Gastrocnemius medialis (tissue), 4 donors: ENCODE measurements at places on chromosomes 4 and X.
A peak's percentile ranks its signal among the peaks of the same experiment; 100 is the strongest.

- H3K4me1 ChIP-seq: no peaks in the 10 kb centered on the region
- H3K36me3 ChIP-seq: no peaks in the 10 kb centered on the region
- H3K27me3 ChIP-seq: no peaks in the 10 kb centered on the region
- no peak overlapping the region for H3K4me3 ChIP-seq
- DNase-seq: no peak
Observed at GRCh38 chr4:120902925-120903324, 19.6 kb downstream of the PRDM5 start.

DNA sequence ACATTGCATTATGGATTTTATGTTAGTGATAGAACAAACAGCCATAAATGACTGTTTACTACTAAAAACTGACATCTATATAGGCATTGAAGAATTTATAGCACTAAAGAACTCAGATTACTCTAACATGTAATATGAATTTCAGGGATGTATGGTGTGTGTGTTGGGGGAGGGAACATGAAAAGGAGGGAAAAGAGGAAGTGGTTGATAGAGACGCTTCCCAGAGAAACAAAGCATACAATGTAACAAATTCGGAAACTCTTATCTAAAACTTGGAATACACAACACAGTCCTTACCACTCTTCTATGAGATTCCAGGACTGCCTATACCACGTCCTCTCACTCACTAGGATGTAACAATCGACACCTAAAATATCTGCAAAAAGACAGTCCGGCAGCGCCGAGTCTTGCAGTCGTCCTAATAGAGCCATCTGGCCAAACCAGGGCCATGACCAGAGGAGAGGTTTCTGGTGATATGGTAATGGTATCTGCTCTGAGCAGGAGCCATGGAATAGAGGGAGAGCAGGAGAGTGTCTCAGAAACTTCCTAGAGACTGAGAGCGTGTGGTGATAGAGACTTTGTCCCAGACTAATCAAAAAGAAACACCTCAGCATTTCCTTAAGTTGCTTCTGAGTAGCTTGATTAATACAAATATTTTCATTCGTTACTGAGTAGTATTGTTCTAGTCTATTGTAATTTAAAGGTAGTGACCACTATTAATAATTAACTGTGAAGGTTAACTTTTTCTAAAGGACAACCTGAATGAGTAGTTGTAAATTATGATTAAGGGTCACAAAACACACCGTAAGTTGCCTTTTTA lies 251.9 kb upstream of the ETNPPL start:
- H3K4me3 ChIP-seq: no peak overlapping the region
- H3K36me3 ChIP-seq: no peaks in the 10 kb centered on the region
- DNase-seq: no peak
- peaks cover 14% of the 10 kb centered on the region for H3K4me1 ChIP-seq

- H3K27ac ChIP-seq: no peak overlapping the region
- H3K27me3 ChIP-seq: no peaks in the 10 kb centered on the region
- no peak for DNase-seq
- peaks cover 9% of the 10 kb centered on the region for H3K36me3 ChIP-seq
Observed at GRCh38 chr4:118282692-118283091, 70.1 kb downstream of the PRSS12 start.

DNA sequence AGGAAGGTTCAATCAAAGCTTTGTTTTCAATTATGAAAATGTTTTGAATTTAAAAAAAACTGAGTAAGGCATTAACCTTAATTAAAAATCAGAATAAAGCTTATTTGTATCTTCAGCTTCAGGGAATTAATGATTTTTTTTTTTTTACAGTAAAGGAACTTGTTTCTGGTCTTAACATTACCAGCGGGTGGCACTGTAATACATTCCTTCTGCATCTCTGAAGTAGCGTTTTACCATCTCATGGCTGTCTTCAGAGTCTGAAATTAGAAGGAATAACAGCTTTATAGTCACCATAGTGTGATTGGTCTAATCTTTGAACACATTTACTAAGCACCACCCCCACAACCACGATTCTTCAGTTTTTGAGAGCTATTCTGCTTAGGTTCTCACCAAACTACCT lies 102.6 kb downstream of the IL1RAPL2 start:
- DNase-seq: no peak
- H3K27ac ChIP-seq: no peak overlapping the region
- no peaks in the 10 kb centered on the region for H3K27me3 ChIP-seq
- H3K4me3 ChIP-seq: no peak overlapping the region
- H3K36me3 ChIP-seq: no peaks in the 10 kb centered on the region

GRCh38 chrX:115341421-115341820 lies 51.9 kb downstream of the LUZP4 start:
- peaks cover 6% of the 10 kb centered on the region for H3K4me1 ChIP-seq
- no peak for DNase-seq
- H3K27ac ChIP-seq: no peak overlapping the region

GRCh38 chr4:161530710-161531109 lies 633.1 kb downstream of the FSTL5 start:
- no peak for DNase-seq
- H3K27me3 ChIP-seq: no peaks in the 10 kb centered on the region
- H3K4me3 ChIP-seq: no peak overlapping the region
- no peaks in the 10 kb centered on the region for H3K4me1 ChIP-seq

GRCh38 chr4:153649572-153649991 lies 34.5 kb upstream of the TLR2 start:
- H3K27me3 ChIP-seq: no peaks in the 10 kb centered on the region
- H3K27ac ChIP-seq: no peak overlapping the region
- no peak for DNase-seq
- H3K4me3 ChIP-seq: no peak overlapping the region
- H3K36me3 ChIP-seq: no peaks in the 10 kb centered on the region

DNA sequence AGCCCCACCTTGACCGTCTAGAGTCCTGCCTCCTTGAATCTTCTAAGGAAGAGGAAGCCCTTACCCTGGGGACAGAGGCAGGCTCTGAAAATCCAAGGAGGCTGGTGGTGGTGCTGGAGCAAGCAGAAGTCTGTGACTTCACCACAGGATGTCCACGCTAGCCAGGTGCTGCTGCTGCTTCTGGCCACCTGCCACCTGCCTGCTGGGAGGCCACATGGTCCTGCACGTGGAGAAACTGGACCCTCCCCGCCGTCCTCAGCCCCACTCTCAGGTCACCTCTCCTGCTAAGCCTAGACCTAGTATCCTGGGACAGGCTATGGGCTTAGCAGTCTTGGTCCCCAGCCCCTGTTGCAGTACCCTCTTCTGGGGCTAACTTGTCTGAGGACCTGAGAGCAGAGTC lies 15.8 kb downstream of the TMEM31 start:
- H3K36me3 ChIP-seq: no peaks in the 10 kb centered on the region
- no peak overlapping the region for H3K27ac ChIP-seq
- no peak for DNase-seq
- no peaks in the 10 kb centered on the region for H3K4me1 ChIP-seq
- no peak overlapping the region for H3K4me3 ChIP-seq
- no peaks in the 10 kb centered on the region for H3K27me3 ChIP-seq

DNA sequence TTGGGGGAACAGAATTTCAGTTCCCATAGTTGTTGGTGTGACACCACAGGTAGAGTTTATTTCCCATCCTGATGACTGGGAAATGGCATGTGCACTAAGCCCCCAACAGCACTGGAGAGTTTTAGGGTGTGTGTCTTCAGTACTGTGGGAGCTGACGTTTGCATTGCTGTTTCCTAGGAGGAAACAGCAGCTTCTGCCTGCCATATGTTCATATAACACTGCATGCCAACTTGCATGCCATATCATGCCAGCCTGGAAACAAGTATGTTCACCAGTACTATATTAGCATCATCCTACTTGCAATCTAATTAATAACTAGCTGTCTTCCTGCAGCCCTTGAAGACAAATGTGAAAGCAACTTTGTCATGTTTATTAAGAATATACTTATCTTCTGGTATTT lies 58.2 kb downstream of the NAA11 start:
- no peaks in the 10 kb centered on the region for H3K27me3 ChIP-seq
- no peak for DNase-seq
- H3K4me1 ChIP-seq: no peaks in the 10 kb centered on the region
- no peak overlapping the region for H3K27ac ChIP-seq

- H3K27ac ChIP-seq: no peak overlapping the region
- no peaks in the 10 kb centered on the region for H3K4me1 ChIP-seq
- DNase-seq: no peak
- no peaks in the 10 kb centered on the region for H3K27me3 ChIP-seq
- no peaks in the 10 kb centered on the region for H3K36me3 ChIP-seq
Observed at GRCh38 chr4:738781-739280, 33.2 kb downstream of the PCGF3 start.

GRCh38 chrX:19017271-19017670 lies 33.4 kb upstream of the PHKA2 start:
- H3K36me3 ChIP-seq: no peaks in the 10 kb centered on the region
- H3K4me1 ChIP-seq: no peaks in the 10 kb centered on the region
- no peak for DNase-seq
- H3K27ac ChIP-seq: no peak overlapping the region

DNA sequence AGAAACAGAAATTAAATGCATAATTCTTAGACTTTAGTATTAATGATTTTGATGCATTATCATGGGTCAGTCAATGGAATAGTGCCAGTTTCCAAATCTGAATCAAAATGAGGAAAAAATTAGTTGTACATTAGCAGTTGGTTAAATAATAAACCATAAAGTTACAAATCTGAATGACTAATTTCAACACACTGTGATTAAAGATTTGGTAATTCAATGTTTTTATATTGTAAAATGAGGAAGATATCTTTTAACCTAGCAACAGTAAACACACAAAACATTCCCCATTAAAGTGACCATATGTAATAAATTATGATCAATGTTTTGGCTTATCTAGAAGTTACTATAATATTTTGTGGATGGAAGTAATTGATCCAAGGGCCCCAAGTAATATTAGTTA lies 1.6 kb downstream of the FBXO8 start:
- H3K27me3 ChIP-seq: no peaks in the 10 kb centered on the region
- H3K4me3 ChIP-seq: no peak overlapping the region
- H3K27ac ChIP-seq: peak overlapping the region; percentile 97
- H3K36me3 ChIP-seq: no peaks in the 10 kb centered on the region
- no peak for DNase-seq

- peak overlapping the region; percentile 83 for H3K27ac ChIP-seq
- H3K4me1 ChIP-seq: peaks cover 53% of the 10 kb centered on the region
- DNase-seq: peak; percentile 48
Observed at GRCh38 chr4:139532947-139533346, 23.1 kb downstream of the SETD7 start.

DNA sequence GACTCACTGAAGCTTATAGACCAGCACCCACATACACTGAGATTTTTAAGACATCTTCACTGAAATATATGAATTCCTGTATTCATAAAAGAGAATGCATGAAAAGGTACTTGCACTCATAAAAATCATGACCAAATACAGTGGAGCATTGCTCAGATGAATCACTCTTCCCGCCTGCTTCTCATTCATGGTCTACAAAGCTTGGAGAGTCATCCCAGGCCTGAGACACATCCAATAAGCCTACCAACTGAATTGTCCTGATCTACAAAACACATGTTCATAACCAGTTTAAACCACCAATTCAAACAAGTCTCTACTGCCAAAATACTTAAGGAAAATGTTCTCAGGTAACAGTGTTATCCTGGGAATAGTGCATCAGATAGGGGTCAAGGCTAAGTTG lies 38.1 kb downstream of the PROM1 start:
- no peak for DNase-seq
- no peaks in the 10 kb centered on the region for H3K36me3 ChIP-seq
- H3K27me3 ChIP-seq: no peaks in the 10 kb centered on the region
- H3K27ac ChIP-seq: no peak overlapping the region

DNA sequence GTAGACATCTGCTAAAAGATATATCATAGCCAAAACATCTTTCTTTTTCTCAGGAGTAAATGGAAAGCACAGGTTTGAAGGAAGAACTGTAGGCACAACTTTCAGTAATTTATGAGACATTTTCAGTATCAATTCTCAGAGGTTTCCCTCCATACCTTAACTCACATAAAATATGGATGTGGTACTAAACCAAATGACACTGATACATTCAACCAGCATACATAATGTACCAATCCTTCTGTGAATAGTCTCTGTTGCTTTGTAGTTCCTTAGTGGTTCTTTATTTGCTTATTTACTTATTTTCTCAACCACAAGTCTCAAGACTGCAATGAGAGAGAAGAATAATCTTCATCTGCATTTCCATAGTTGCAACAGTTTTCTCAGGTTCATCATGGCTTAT lies 96.1 kb downstream of the ARHGAP24 start:
- H3K4me1 ChIP-seq: no peaks in the 10 kb centered on the region
- no peaks in the 10 kb centered on the region for H3K36me3 ChIP-seq
- H3K4me3 ChIP-seq: no peak overlapping the region
- no peak overlapping the region for H3K27ac ChIP-seq
- no peaks in the 10 kb centered on the region for H3K27me3 ChIP-seq

DNA sequence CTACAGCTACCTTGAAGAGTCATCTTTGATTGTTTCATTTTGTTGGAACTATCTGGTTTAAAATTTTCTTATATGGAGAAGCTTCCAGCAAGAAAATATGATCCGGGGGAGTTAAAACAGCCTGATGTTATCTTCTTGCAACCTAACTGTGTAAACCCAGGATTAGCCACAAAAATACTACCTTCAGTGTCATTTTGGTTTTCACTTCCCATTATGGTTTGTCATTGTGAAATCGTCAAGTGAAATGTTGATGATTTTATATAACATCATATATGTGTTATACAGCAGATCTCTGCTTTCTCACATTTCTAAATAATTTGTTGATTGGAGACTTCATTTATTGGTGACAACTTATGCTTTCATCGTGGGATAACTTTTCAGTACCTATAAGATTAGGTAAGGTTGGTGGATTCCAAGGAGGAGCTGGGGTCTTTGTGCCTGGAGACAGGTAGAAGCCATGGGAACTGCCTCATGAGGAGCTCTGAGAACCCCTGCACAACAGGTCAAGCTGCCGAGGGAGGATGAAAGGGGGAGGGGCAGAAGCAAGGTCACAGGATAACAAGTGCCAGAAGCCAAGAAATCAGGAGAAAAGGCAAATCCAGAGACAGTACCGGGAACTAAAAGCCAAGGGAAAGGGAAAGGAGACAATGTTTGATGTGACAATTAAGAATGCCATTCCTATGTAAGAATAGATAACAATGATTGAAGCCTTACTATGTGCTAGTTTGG lies 7.2 kb downstream of the ARHGAP24 start:
- no peak overlapping the region for H3K4me3 ChIP-seq
- no peak overlapping the region for H3K27ac ChIP-seq
- no peak for DNase-seq
- H3K27me3 ChIP-seq: no peaks in the 10 kb centered on the region

- H3K27me3 ChIP-seq: no peaks in the 10 kb centered on the region
- no peaks in the 10 kb centered on the region for H3K36me3 ChIP-seq
- H3K27ac ChIP-seq: no peak overlapping the region
- H3K4me3 ChIP-seq: no peak overlapping the region
Observed at GRCh38 chr4:8545439-8545765, 34.8 kb upstream of the GPR78 start.

DNA sequence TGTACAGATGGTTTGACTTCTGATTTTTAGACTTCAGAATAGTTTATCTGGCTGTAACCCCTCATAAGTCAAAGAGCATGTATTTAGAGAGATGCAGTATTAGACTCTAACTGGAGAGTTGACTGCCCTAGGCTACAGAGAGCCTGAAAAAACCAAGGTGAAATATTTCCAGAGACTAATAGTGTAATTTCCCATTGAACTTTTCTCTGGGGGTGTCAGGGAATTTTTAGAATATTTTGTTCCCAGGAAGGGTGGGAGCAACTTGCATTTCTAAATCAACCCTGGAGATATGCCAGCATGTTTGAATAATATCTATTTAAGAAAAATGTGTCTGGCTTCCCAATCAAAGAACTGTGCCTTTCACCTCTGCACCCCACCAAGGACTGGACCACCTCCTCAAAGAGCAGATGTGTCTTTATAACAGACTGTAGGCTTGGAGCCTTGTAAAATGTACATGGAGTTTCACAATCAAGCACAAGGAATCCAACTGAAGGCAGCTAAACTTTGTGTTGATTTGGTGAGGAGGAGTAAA lies 2.0 kb downstream of the ANXA3 start:
- H3K4me3 ChIP-seq: no peak overlapping the region
- no peaks in the 10 kb centered on the region for H3K27me3 ChIP-seq
- no peak for DNase-seq
- peak overlapping the region; percentile 76 for H3K27ac ChIP-seq
- no peaks in the 10 kb centered on the region for H3K4me1 ChIP-seq
